ENCODE measurements at places on chromosomes 16 and 17.
A peak's percentile ranks its signal among the peaks of the same experiment; 100 is the strongest.

GRCh38 chr17:74433421-74434121, 1.7 kb downstream of the GPRC5C start:
- DNase-seq, result no peak

DNA sequence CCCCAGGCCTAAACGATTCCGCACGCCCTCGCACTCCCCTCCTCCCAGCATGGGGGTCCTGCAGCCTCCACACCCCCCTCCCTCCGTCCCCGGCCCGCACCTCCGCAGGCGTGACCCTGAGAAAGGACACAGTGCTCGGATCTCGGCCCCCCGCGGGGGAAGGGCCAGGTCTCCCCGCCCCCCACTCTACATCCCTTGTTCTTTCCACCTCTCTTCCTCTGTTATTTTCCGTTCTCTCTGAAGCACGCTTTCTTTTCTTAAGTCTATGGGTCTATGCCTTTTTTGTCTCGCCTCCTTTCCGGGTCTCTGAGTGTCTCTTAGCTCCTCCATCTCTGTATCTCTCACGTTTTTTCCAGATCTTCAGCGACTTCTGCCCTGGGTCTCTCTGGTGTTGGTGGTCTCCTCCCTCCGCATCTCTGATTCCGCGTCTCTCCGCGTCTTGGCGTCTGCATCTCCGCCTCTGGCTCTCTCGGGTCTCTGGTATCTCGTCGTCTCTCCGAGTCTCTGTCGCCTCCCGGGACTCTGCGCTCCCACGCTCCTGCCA, 2.1 kb upstream of the HES7 start:
- no peak for DNase-seq

- DNase-seq, result no peak
Measured at GRCh38 chr17:76102944-76103273, 678 bp downstream of the EXOC7 start.

- DNase-seq, result no peak
Measured at GRCh38 chr17:3887394-3887793, 5.5 kb downstream of the CAMKK1 start.

DNA sequence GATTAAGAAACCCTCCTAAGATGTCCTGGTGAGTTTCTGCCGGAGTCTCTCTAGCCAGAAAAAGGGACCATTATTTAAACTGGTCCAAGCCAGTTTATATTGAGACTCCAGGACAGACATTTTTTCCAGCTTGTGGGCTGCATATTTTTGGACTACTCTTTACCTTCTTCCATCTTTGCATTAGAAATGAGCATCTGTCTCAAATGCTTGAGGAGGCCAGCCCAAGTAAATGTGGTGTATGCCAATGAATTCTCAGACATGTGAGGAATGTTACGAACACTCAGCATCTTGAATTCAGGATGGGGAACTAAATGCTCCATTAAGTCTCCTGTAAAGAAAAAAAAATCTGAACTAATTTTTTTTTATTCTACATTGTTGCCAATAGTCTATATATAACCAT, 18.4 kb downstream of the TUBD1 start:
- no peak for DNase-seq

DNA sequence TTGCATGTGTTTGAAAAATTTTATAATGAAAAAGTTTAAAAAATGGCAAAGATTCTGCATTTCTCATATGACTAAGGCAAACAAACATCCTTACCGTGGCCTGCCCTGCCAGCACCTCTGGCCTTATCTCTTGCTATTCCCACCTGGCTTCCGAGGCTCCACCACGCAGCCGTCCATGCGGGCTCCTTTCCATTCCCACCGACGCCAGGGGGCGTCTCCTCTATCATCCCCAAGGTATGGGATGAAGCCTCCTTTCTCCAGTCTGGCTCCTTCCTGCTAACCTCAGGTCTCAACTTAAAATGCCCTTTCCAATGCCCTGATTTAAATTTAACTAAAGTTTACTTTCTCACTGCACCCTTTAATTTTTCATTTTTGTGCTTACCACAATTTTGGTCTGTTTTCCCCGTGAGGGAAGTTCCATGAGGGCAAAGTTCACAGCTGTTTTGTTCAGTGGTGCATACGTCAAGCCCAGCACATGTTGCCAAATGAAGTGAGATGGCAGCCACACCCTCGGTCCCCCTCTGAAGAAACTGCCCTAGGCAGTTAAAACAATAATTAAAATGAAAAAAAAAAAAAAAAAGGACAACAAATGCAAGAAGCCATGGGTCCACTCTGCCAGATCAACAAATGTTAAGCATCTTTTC, 13.3 kb upstream of the SDK2 start:
- DNase-seq, result peak; percentile 32

DNA sequence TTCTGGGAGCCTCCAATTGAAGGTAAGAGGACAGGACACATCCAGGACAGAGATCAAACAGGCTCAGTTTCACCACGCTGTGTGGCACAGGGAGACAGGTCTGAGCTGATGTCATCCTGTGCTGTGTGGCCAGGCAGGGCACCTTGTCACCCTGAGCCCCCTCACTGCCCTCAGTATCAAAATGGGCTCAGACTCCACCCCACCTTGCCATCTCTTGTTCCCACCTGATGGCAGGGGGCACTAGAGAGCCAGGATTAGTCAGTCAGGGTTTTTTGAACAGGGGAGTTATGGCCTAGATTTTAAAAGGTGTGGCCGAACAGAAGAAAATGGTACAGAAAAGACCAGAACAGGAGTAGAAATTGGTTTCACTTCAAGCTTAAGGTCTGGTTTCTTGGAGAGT, 2.6 kb downstream of the KAT2A start:
- DNase-seq, result no peak

DNA sequence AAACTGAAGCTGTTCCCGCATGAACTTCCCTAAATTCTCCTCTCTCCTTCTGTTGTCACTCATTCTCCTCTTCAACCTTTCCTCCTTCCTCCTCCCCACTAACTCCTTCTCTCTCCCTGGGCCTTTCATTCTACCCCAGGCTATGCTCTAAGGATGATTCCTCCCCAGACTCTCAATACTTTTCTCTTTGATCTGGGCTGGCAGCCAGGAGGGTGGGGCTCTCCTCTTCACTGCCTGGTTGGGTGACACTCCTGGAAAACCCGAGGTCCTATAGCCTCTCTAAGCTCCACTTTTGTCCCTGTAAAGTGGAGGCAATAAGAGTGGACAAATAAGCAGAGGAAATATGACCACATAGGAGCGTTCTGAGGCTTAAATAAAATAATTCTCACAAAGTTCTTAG, 46.2 kb downstream of the HSD17B2 start:
- no peak for DNase-seq

GRCh38 chr17:42251115-42251514, 25.1 kb downstream of the STAT5B start:
- DNase-seq, result no peak

DNA sequence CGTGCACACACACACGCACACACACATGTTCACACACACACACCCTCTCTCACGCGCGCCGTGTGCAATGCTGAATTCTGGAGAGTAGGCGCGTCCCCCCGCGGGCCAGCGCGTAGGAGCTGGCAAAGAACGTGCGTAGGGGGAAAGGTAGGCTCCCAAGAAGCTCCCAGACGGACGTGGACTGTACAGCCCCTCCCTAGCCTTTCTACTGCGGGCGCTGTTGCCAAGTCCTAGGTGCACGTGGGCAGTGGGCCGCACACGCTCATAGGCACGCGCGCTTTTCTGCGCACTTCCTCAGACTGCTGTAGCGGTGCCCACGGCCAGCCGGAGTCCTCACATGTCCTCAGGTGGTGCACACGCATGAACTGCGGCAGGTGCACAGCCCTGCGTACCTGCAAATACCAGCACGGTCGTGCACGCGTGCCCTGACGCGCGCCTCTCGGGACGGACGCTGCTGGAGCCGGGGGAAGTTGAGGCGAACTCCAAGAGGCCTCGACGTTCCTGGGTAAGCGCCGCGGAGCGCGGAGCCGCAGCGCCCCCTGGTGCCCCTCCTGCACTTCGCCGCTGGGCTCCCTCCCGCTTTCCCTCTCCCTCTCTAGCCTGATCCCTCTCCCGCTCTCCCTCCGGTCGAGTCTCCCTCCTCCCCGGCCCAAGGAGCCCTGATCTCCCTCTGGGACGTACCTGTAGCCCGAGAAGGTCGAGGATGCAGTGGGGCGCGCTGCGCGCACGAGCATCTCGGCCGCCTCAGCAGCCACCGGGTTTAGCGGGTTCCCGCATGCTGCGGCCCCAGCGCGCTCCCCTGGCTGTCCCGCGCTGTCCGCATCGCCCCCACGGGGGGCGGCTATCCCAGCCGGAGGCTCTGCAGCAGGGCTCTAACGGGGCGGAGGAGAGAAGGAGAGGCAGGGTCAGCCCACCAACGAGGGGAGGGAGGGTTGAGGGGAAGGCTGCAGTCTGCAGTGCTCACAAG, 749 bp downstream of the GRIN2A start:
- DNase-seq, result no peak

- DNase-seq, result no peak
Measured at GRCh38 chr17:34673516-34673915, 94.1 kb downstream of the TMEM132E start.

GRCh38 chr17:16273499-16273898, 56.5 kb downstream of the PIGL start:
- DNase-seq, result no peak

DNA sequence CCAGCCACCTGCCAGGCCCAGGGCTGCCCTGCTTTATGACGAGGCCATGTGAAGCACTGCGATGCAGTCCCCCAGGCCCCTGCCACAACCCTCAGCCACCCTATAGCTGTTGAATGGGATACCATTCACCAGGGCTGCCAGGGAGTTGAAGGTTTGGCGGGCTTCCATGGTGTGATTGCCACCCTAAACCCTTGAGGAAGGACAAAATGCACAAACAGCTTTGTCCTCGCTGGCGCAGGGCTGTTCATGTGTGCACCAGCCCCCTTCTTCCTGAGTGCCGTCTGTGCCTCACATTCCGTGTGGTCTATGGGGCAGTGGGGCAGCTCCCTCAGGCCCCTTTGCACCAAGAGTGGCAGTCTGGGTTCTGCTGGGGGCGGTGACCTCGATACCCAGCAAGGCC, 25.3 kb downstream of the NARF start:
- DNase-seq, result no peak

GRCh38 chr17:81400154-81400977, 5.1 kb downstream of the BAHCC1 start:
- no peak for DNase-seq

- no peak for DNase-seq
Measured at GRCh38 chr17:57874434-57875289, 24.8 kb upstream of the MRPS23 start.

GRCh38 chr17:63698381-63698885, 1.5 kb downstream of the LIMD2 start:
- no peak for DNase-seq

- DNase-seq, result no peak
Measured at GRCh38 chr16:55467898-55468297, 11.1 kb upstream of the MMP2 start.

DNA sequence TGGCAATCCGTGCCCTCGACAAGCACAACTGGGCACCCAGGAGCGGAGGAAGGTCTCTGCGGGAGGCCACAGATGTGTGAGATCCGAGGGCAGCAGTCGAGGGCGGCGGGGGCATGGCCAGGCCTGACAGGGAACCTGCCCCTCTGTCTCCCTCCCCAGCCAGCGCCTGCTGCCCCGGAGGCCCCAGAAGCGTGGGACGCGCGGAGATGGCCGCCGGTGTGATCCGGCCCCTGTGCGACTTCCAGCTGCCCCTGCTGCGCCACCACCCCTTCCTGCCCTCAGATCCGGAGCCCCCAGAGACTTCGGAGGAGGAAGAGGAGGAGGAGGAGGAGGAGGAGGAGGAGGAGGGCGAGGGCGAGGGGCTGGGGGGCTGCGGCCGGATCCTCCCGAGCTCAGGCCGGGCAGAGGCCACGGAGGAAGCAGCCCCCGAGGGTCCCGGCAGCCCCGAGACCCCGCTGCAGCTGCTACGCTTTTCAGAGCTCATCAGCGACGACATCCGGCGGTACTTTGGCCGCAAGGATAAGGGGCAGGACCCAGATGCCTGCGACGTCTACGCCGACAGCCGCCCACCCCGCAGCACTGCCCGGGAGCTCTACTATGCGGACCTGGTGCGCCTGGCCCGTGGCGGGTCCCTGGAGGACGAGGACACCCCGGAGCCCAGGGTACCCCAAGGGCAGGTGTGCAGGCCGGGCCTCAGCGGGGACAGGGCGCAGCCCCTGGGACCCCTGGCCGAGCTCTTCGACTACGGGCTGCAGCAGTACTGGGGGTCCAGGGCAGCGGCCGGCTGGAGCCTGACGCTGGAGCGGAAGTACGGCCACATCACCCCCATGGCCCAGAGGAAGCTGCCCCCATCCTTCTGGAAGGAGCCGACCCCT, 1.7 kb downstream of the PERCC1 start:
- no peak for DNase-seq

DNA sequence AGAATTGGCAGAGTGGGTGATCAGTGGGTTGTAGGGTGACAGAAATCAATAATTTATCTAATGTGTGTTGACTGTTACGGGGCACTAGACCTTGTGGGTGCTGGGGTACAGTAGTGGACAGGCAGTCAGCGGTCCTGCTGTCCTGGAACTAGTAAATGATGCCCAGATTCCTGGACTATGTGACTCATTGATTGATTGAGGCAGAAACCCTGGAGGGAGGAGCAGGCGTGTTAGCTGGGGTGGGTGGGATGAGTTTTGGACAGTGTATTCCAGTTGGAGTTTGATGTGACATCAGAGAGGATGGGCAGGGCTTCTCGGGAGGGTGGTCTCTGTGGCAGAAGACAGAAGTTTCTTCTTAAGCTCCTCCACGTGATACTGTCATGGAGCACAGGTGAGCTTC, 24.4 kb downstream of the PRMT7 start:
- DNase-seq, result no peak

GRCh38 chr16:55534756-55535155, 25.9 kb downstream of the LPCAT2 start:
- DNase-seq, result no peak

- DNase-seq, result no peak
Measured at GRCh38 chr17:57889892-57890856, 40.3 kb upstream of the MRPS23 start.

DNA sequence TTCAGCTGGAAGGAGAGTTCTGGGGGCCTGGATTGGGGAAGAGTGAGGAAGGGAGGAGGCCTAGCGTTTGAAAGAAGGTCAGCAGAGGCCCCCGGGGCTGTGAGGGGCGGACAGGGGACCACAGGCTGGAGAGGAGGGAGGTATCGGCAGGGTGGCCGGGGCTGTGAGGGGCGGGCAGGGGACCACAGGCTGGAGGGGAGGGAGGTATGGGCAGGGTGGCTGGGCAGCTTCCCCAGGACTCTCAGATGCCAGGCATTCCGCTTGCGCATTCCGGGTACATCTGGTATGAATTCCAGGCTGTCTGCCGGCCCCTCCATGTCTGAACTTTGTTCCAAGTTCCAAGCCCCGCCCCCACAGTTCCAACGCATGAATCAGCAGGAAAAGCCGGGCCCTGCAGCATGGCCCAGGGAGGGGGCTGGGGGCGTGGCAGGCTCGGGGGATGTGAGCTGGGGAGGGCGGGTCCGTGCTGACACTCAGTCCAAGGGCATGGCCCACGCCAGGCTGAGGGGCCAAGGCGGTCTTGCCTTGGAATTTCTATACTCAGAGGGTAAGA, 4.3 kb upstream of the TLCD2 start:
- DNase-seq, result no peak

DNA sequence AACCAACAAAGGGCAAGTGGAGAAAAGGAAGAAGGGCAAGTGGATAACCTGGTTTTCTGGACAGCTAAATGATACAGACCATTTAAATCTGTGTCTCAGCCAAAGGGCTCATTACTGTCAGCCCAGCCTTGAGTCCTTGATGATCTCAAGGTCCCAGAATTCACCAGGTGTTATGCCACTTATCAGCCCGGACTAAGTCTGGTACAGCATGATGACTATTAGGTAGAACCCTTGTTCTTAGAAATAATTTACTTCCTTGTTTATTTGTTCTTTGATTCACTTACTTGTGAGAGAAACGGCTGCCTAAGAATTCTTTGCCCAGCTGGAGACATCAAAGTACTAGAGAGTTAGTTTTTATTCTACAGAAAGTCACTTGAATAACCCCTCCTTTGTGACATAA, 3.5 kb downstream of the PDILT start:
- DNase-seq, result no peak
